A549 treated with AZD2906 at 1 μM for 4 hours (cell line): ENCODE measurements at places on chromosomes 13 and 19. TPM values are rescaled to one million over a fixed set of nuclear protein-coding genes. Genes with fewer than 3 reads are reported as not detected.

Gene SEMA6B
- 4.9 to 6.0 TPM (median 5.0 TPM) in 5 replicates for total RNA-seq

Gene FBXO46
- total RNA-seq = 7.8 to 11.1 TPM (median 9.7 TPM) in 5 replicates

Gene CLDND2
- total RNA-seq = 3.3 to 16.0 TPM (median 13.1 TPM) in 5 replicates

Gene CYP4F2
- total RNA-seq = 0.05 to 0.24 TPM (median 0.11 TPM) in 5 replicates

Gene NOVA2
- 0.77 to 1.3 TPM (median 1.3 TPM) in 5 replicates for total RNA-seq

Gene SERP2
- total RNA-seq = not detected in 5 replicates

Gene LMTK3
- 2.5 to 5.4 TPM (median 5.0 TPM) in 5 replicates for total RNA-seq
